HCEC 1CT (cell line): ENCODE measurements at places on chromosomes 3 and 15.

DNA sequence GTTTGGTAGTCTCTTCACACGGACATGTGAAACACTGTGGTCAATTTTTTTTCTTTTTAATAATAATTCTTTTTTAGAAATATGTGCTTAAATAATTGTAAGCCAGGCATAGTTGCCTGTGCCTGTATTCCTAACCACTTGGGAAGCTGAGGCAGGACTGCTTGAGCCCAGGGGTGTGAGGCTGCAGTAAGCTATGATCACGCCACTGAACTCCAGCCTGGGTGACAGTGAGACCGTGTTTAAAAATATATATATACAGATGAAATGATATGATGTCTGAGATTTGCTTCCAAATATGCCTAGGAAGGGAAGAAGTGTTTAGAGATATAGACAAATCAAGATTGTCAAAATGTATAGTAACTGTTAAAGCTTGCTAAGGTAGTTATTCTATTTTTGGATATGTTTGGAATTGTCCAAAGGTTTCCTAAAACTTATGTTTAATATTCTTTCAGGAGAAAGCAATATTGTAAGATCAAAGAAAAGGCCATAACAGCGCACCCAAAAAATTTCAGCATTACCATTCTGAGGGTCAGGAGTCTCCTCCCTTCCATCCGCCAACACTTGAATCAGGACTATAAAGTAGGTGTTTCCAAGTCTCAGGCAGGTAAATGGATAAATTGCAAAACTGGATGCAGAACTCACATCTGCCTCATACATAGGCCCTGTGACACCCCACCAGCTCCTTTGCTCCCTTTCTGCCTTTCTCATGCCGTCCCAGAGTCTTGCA is 532 bp upstream of the SELENOT start:
- DNase-seq: no peak

GRCh38 chr3:192957441-192958021 is 39.9 kb upstream of the MB21D2 start:
- peak; percentile 93 for DNase-seq

DNA sequence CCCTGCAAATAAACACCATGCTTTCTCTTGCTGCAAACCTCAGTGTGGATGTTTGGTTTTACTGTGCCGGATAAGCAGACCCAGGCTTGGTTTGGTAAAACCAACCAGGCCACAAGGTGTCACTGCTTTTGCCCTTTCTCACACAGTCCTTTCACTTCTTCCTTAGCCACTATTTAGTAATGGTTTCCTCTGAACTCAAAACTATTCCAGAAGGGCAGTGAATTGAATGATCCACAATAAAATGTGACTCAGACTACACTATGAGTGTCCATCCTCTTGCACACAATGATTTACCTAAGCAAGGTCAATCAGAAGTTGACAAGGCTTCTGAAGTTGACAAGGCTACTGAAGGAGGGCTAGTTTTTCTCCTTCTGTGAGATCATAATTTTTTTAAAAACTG is 552.4 kb upstream of the CCDC54 start:
- DNase-seq: peak; percentile 62

GRCh38 chr15:43237842-43238470 is 17.1 kb upstream of the EPB42 start:
- DNase-seq: no peak

GRCh38 chr15:28260722-28261121 is 61.3 kb downstream of the HERC2 start:
- no peak for DNase-seq

DNA sequence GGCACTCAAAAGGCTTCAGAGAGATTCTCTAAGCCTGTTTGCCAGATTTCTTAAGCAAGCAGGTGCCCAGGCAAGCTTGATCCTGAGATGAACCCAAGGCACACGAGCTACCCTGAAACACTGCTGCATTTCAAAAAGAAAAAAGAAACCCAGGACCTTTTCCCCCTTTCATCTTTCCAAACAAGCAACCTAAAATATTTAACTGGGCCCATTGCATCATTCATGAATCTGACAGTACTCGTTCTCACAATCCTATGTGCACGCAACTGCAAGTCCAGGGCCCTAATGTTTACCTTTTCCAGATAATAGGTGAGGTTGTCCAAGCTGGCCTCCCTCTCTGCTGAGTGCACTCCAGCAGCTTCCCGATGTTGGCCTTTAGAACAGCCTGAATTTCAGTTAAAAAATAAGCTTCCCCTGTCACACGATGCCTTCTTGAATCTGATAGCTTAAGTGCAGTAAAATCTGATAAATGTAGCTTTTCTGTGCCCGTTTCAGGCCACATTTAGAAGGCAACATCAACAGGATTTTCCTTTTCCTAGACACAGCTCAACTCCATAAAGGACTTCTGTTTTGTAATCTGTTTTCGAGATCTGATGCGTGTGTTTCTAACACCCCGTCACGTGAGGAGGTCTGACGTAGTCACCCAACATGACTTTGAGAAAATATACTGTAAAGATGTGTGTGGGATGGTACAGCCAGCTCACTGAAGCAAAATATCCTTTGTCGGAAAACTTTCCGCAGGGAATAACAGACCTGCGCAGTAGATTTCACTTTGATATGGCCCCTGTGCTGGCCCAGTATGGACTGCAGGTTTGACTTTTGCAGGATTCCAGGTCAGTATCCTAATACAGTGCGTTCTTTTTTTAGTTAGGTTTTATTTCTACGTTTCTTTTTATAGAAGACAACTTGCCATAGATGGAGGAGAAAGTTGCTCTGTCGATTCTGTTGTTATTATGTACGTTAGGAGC is 55.1 kb upstream of the RASA2 start:
- DNase-seq: no peak

DNA sequence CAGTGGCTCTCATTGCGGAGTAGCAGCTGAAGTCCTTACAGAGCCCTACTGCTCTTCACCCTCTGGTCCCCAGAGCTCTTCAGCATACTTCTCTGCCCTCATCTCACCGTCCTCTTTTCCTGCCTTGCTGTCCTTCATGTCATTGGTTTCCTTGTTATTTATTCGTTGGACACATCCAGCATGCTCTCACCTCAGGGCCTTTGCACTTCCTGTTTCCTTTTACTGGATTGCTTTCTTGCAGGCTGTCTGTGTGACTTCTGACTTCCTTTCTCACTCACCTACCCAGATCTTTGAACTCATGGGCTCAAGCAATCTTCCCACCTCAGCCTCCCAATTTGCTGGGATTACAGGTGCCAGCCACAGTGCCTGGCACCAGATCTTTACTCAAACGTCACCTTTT is 127.1 kb downstream of the NR1D2 start:
- no peak for DNase-seq

- no peak for DNase-seq
These were observed 530.2 kb downstream of the NR2F2 start for GRCh38 chr15:96860741-96861140.

- peak; percentile 26 for DNase-seq
These were observed 14.9 kb downstream of the UBE2E2 start for GRCh38 chr3:23217872-23218554.

GRCh38 chr15:75407083-75407482 is 38.7 kb upstream of the MAN2C1 start:
- DNase-seq: no peak

DNA sequence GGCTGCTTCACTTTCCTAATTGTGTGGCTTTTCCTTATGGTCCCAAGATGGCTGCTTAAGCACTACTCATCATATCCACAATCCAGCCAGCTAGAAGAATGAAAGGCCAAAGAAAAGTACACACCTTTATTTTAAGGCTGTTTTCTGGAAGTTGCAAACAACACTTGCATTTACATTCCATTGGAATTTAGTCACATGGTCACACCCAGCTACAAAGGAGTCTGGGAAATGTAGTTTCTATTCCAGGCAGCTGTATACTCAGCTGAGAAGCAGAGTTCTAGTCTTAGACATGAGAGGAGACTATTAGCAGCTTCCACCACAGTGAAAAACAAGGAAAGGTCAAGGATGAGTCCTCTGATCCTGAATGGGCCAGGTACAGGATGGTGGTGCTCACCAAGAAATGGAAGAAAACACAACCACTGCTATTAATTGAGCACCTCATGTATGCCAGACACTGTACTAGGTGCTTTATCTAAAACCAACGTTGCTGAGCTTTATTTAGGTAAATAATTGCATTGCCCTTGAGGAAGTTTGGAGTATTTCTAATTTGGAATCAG is 28.0 kb upstream of the ATG7 start:
- DNase-seq: peak; percentile 51

- DNase-seq: no peak
These were observed 161.4 kb downstream of the CHST2 start for GRCh38 chr3:143280984-143281383.

- DNase-seq: peak; percentile 85
These were observed 24.0 kb downstream of the GOLIM4 start for GRCh38 chr3:168071591-168072322.

- no peak for DNase-seq
These were observed 60.2 kb downstream of the GRM7 start for GRCh38 chr3:6921066-6921465.

- no peak for DNase-seq
These were observed 63.6 kb downstream of the SMAD6 start for GRCh38 chr15:66765478-66766281.

DNA sequence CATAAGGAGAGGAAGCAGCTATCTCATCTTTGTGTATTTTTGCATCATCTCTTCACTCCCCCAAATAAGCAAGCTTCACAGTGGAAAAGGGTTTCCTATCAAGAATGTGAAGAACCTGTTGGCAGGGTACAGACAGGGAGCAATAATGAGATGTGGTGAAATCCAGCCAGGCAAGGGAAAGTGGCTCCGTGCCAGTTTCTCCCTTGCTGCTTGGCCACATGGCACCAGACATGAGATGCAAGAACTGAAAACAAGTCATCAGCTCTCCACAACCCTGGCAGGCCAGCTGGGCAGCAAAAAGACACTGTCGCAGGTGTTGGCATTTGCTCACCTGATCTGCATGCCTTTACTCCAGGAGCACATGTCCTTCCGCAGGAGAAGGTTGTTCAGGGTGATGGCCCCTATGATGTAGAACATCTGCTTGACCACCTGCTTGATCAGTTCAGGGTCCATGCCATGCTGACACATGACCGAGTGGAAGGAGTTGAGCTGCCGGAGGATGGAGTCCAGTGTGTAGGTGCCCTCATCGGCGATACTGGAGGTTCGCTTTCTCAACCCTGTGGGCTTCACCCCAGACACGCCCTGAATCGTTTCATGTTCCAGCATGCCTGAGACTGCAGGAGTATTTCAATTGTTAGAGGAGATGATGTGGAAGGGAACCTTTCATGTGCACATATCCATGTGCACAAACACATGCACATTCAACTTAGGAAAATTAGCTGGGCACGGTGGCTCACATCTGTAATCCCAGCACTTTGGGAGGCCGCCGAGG is 23.3 kb upstream of the MYO5C start:
- DNase-seq: no peak

- no peak for DNase-seq
These were observed 47.7 kb downstream of the BDH1 start for GRCh38 chr3:197508051-197508451.

DNA sequence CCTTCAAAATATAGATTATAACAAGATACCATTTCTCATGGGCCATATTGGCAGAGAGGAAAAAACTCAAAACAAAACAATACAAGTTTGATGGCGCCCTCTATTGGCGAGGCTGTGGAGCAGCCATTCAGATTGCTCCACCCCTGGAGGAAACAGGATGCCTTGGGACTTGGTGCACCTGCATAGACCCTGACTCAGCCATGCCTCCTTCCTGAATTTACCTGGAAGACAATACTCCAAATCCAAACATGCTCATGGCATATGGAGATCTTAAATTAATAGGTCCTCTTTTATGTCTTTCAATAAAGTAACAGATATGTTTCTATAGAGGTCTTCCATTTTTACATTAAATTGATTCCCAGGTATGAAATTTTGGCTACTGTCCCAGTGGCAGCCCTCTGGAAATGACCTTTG is 90.0 kb downstream of the APBA2 start:
- peak; percentile 51 for DNase-seq

DNA sequence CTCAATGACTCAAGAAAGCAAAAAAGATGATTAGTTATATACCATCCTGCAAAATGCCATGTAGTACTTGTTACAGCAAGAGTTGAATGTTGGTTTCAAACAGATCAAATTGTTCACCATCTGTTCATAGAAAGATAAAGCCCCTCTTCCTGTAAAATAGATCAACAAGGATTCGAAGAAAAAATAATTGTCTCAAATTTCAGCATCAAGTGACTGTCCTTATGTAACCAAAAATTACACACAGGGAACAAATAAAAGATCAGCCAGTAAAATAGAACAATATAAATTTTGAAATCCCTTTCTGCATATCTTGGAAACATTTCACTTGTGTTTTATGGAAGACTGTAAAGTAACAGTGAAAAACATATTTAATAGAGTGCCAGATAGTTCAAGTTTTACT is 165.1 kb upstream of the STAC start:
- DNase-seq: no peak

DNA sequence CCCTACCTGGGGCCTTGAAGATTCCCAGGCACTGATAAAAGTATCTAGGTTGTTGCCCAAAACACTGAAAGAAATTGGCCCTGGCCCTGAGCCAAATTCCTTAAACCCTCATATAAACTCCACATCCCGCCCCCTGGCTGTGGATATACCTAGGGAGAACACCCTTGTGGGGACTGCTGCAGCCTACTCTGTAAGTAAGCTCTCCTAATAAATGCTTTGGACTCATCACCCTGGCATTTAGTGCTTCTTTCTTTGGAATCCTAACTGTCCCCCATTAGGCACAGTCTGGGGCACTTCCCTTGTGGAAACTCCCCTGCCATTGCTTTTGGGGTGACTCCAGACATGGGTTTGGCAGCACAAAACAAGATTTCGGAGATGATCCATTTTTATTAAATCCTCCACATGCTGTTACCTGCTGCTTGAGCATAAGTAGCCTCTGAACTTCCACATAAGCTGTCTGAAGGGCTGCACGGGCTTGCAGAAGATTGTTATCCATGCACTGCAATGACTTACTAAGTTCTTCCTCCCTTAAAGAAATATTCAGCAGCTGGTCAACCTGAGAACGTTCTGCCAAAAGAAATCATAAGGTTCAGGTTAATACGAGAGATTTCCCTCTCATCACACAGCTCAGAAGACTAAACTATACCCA is 46.4 kb downstream of the ZNF106 start:
- DNase-seq: no peak

DNA sequence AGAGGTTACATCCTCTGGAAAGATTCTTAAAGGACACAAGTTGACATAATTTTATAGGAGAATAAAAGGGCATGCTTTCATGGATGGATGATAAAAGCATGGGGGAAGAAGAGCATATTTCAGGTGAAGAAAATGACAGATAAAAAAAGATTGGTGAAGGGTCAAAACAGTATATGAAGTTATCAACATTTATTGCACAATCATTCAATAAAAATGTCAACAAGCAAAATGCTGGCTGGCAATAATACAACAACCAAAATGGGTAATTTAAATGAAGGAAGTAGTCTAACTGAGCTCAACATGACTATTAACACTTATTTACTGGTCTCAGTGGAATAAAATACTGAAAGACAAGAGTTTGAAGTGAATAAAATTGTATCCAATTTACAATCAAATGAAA is 696.7 kb downstream of the SQOR start:
- no peak for DNase-seq

GRCh38 chr15:69021895-69022294 is 7.4 kb downstream of the NOX5 start:
- DNase-seq: no peak

GRCh38 chr3:20096135-20096685 is 56.0 kb downstream of the KAT2B start:
- no peak for DNase-seq
